Cortex of kidney (tissue), 1 donor: ENCODE measurements at places on chromosomes 3 and 15.

DNA sequence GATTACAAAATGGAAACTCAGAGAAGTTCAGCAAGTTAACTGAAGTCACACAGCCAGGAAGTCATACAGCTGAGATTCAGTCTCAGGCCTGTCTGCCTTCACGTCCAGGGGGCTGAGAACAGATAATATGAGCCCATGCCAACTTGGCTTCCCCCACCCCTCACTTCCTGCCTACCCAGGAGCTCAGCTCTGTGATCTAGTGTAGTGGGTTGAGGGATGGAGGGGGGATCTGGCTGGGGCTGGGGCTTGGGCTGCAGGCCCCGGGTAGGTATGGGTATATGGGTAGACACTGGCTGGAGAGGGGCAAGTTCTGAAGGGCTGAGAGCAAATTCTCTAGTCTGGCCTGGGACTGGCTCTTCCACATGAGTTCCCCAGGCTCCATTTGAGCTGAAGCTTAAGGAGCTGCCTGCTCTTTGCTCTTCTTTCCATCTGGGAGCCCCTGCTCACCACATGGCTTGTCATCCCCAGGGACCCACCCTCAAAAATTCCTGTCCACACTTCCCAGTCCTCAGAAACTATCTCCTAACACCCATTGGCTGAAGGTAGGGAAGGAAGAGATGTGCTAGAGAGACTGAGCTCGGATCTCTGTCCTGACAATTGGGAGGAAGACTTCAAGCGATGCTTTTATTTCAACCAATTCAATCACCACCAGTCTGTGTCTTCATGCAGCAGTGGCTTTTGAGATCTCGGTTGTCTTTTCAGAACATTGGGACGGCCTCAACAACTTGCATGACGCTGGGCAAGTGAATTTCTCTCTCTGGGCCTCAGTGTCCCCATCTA is 2.0 kb downstream of the RASGRF1 start:
- DNase-seq: no peak

GRCh38 chr3:177931346-177931745 is 604.9 kb upstream of the KCNMB2 start:
- no peak for DNase-seq

GRCh38 chr15:57732526-57733331 is 26.2 kb downstream of the POLR2M start:
- no peak for DNase-seq

GRCh38 chr15:47561102-47561501 is 156.2 kb upstream of the SEMA6D start:
- no peak for DNase-seq

DNA sequence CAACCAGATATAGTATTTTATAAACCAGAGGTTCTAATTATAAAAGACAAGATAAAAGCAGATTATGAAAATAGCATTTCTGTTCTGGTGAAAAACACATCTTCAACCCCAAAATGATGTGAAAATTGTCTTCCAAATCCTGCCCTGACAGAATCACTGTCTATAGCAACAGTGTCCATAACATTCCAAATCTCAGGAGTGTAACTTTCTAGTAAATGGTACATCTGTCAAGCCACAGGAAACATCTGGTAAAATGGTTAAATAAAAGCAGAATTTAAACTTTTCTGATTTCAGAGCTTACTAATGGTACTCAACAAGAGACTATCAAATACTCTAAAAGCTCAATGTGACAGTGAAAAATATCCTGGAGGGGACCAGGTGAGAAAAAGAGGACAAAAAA is 60.5 kb downstream of the VGLL4 start:
- DNase-seq: no peak

DNA sequence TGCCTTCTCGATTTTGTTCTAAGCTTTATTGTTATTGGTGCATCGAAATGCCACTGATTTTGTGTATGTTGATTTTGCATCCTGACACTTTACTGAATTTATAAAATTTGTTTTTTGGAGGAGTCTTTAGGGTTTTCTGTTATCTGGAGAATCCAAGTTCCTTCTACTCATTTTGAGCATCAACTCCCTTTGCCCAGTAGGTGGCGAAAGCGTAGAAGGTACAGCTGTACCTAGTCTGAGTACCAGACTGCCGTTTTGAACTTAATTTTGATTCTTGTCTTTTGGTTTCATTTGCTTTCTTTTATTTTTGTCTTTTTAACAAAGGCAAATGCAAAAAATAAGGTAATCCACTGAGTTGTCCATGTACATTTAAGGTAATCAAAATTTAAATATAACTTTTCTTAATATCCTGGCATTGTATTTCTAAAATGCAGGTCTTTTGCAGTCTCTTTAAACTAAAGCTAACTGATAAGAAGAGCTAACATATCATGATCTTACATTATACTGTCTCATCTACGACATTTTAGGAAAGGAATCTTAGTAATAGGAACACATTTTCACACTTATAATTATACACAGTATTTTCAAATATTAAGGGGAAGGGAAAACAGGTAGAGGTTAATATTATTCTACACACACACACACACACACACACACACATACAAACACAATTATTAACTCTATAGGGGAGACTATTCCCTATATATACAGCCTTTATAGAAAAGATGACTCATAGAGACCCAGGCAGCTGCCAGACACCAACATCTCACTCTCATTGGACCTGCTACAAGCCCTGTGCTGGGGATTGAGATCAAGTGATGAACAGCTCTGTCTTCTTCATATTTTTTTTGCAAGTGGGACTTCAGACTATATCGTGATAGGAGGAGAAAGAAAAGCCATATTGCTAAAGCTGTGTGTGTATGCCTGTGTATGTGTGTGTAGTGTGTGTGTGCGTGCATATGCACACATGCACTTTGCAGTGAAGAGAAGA is 71.8 kb downstream of the SYNPR start:
- DNase-seq: no peak

DNA sequence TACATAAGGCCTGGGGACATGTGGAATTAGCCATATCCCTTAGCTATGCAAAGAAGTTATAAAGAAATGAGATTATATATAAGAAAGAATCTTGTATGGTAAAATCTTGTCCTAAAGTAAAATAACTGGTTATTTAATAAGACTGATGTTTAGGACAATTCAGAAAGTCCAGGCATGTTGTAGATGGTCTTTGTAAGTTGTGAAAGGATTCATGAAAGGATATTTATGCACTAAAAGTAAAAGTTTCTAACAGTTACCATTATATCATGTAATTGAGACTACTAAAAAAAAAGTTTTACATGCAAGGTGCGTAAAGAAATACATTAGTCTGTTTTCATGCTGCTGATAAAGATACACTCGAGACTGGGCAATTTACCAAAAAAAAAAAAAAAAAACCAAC is 146.3 kb downstream of the FMN1 start:
- DNase-seq: no peak

GRCh38 chr3:22951910-22952309 is 251.2 kb upstream of the UBE2E2 start:
- no peak for DNase-seq

- no peak for DNase-seq
Observed at GRCh38 chr15:40242601-40243000, 3.7 kb downstream of the PAK6 start.

GRCh38 chr3:69872783-69873378 is 126.7 kb upstream of the SAMMSON start:
- no peak for DNase-seq
